ENCODE measurements at places on chromosomes 3 and 15.

GRCh38 chr3:98791341-98792325 is 28.5 kb downstream of the ST3GAL6 start:
- DNase-seq, result no peak

DNA sequence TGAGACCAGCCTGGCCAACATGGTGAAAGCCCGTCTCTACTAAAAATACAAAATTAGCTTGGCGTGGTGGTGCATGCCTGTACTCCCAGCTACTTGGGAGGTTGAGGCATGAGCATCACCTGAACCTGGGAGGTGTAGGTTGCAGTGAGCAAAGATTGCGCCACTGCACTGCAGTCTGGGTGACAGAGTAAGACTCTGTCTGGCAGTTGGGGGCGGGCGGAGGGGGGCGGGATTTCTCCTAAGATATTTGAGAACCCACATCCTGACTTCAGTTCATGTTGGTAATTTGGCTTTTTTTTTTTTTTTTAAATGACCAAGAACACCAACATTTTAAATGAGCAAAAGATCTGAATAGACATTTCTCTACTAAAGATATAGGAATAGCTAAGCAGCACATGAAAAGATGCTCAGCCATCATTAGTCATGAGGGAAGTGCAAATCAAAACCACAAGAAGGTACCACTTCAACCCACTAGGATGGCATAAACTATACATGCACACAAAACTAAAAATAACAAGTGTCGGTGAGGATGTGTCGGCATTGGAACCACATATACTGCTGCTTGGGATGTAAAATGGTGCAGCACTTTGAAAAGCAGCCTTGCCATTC is 75.6 kb upstream of the LMOD3 start:
- no peak for DNase-seq

DNA sequence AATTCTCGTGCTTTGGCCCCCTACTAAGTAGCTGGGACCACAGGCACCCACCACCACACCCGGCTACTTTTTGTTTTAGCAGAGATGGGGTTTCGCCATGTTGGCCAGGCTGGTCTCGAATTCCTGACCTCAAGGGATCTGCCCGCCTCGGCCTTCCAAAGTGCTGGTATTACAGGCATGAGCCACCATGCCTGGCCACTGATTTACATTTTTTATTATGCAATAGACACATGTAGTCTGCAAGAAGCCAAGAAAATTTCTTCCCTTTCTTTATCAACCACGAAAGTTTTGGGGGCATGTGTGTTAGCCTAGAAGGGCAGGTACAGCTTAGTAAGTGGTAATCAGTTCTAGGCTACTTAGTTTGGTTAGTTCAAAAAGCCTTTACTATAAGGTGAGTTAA is 51.1 kb downstream of the LRRFIP2 start:
- no peak for DNase-seq

DNA sequence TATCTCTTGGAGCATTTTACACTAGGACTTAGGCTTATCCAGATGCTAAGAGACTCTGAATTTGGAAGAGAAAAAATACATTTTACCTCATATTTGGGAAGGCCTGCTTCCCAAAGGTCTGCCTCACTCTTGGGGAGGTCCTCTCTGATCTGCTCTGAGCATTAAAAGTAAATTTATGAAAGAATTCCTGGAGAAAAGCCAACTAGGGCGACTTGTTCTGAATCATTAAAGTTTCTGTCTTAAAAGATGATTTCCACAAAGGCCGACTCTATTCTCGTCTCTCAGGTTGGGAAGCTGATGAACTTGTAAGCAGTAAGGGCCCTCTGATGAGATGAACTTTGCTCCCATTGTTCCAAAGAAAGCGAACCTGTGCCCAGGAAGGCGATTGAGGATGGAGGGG is 48.7 kb upstream of the HES1 start:
- DNase-seq, result no peak

DNA sequence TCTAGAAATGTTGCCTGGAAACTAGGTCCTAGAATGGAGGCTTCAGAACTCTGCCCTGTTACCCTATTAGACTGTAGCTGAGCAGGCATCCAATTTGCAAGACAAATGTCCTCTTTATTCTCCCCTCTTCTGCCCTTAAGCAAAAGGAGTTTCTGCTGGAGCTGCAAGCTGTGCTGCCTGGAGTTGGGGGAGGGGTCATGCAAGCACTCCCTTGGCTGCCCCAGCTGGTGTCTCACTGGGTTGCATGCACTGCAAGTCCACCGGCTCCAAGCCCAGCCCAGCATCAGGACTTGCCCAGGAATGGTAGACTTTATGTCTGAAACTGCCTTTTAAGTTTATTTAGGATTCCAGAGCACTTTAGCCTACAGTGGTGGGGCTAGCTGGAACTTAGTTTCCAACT is 15.7 kb upstream of the RBP2 start:
- DNase-seq, result no peak

DNA sequence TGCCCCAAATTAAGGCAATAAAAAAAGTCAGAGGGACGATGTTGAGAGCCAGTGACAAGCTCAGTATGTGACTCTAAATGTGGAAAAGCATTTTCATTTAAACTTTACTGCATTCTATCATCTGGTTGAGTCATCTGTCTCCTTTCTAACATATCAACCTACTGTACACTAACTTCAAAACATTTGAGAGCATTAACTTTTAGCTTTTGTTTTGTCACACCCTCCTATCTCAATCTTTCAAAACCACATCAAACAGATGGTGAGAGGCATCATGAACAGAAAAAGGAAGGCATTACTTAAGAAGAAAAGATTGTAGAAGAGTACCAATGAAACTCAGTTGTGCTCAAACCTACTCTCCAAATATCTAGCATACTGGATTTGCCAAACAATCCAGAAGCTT is 4.8 kb downstream of the LRRC58 start:
- peak; percentile 42 for DNase-seq

DNA sequence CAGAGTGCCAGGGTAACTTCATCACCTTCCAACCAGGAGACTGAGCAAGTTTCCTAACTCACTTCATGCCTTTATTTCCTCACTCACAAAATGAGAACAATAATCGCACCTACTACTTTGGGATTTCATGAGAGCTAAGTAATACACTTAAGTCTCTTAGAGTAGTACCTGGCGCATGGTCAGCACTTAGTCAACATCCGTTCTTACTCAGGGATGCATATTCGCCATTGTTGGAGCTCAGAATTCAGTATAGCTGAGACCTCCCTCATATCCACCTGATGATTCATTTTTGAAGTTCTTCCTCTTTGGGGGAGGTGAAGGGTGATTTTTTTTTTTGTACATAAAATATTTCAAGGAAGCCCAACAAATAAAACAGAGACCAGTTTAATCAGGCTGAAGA is 188.2 kb downstream of the AGBL1 start:
- no peak for DNase-seq

- DNase-seq, result no peak
Measured at GRCh38 chr3:62975566-62975965, 100.3 kb upstream of the CADPS start.

GRCh38 chr15:57220205-57220604 is 156.1 kb upstream of the CGNL1 start:
- DNase-seq, result no peak

GRCh38 chr3:178003756-178004155 is 532.5 kb upstream of the KCNMB2 start:
- DNase-seq, result no peak

- DNase-seq, result no peak
Measured at GRCh38 chr15:34252545-34252944, 27.7 kb downstream of the EMC4 start.

DNA sequence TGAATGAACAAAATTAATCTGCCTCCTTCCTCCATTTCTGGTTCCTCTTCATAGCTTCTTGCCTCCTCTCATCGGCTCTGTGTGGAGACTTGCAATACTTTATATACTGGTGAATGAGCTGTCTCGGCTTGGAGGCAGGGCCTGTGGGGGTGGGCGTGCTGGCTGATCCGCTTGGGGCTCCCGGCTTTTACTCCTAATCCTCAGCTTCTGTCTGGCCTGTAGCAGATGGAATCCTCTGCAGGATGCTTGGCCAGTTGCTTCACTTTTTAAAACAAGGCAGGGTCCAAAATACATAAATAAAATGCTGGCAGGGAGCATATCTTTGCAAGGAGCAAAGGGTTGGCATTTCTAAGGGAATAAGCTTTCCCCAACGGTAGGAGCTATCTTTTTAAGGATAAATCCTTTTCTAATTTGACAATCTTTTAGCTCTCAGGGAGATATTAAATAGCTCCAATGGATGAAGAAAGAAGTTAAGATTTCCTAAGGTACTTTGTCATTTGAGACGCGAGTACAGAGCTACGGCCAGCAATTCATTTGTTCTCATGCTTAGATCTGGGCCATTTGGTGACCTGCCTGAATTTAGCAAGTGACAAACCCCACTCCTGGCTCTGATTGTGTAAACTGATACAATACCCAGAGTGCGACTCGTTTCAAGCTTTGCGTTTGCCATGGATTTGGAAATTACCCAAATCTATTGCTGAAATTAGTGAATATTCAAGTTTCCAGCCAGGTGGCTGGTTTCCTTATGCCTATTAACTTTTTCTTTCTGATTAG is 18.9 kb downstream of the SV2B start:
- DNase-seq, result no peak

- no peak for DNase-seq
Measured at GRCh38 chr3:58524326-58524888, 12.6 kb downstream of the ACOX2 start.

- DNase-seq, result no peak
Measured at GRCh38 chr15:101012326-101013200, 93.4 kb downstream of the LRRK1 start.

DNA sequence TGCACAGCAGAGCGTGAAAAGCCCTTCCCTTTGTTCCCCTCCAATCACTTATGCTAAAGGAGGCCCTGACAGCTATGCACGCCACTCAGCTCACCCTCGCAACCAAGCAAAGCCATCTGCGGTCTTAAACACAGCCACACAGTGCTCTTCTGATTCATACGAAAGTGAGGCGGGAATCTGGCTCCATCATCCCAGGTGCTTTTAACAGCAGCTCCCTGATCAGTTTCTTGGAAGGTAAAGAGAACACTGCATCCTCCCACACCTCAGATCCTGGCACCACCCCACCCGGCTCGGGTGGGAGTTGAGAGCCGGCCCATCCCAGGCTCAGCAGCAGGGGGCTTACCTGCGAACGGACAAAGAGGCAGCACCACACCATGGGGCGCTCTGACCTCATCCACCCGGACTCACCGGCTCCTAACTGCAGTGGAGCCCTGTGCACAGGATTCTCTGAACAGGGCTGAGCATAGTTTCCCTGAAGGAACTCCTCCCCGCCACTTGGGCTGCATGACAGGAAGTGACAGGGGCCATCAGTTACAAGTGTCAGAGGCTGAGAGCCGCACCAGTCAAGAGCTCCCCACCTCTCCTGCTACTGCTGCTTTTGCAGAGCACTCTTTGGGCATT is 114.3 kb upstream of the ARHGEF3 start:
- DNase-seq, result peak; percentile 61

DNA sequence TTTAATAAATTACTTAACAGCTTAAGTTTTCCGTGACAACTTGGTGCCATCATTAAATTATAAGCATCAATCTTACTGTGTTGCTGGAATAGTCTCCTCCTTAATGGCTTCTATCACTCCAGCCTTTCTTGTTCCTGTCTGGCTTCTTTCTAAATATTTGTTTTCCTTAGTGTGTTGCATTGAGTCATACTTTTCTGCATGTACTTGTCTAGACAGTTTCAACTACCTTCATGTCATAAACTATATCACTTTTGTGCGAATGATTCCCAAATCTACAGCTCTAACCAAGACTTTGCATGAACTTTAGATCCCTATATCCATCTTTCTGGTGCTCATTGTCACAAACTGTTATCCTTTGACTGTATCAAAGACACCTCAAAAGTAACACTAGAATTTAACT is 78.4 kb downstream of the AKAP13 start:
- no peak for DNase-seq

DNA sequence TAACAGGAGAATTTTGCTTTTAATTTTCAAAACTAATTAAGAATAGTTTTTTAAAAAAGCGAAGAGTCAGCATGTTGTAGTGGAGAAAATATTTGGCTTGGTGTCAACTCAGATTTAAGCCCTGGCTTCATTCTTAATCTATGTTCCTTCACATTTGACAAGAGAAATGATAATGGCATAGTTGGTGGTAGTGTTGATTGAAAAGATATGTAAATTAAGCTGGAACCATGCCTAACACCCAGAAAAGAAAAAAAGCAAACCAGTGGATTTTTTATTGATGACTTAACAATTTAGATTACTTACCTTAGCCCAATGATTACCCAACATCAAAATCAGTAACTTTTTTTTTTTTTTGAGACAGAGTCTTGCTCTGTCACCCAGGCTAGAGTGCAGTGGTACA is 27.4 kb downstream of the TCAIM start:
- DNase-seq, result no peak

- DNase-seq, result no peak
Measured at GRCh38 chr3:82201316-82201715, 439.9 kb upstream of the GBE1 start.

- DNase-seq, result no peak
Measured at GRCh38 chr15:68213991-68214837, 9.1 kb upstream of the CALML4 start.

DNA sequence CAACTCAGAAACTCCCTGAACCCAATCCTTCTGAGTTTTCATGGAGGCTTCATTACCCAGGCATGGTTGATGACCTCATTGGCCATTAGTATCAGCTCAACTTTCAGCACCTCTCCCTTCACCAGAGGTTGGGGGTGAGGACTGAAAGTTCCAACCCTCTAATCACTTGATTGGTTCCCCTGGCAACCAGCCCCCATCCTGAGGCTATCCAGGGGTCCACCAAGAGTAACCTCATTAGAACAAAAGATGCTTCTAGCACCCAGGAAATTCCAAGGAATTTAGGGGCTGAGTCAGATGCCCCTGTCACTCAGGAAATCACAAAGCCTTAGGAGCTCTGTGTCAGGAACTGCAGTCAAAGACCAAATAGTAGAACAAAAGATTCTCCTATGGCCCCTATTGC is 43.8 kb downstream of the ADAMTSL3 start:
- no peak for DNase-seq

DNA sequence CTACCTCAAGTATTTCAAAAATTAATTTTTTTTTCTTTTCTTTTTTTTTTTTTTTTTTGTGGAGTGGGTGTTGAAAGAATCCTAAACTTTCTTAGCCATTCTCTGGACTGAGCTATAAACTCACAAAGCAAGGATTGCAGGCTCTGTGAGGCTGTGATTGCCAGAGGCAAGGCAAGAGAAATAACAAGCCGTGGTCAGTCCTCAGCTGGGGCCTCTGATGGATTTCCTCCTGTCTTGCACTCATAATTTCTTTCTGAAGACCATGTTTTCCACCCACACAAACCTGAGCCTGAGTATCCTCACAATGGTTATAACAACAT is 1.3 kb downstream of the CX3CR1 start:
- no peak for DNase-seq
